ENCODE measurements at places on chromosomes 3 and 15. TPM values are rescaled to one million over a fixed set of nuclear protein-coding genes. Genes with fewer than 3 reads are reported as not detected.

Gene TUSC7
- not detected for total RNA-seq

Gene CCDC13
- 0.29 TPM for total RNA-seq

Gene CNTN4
- total RNA-seq, result not detected

Gene NR2E3
- total RNA-seq, result not detected

Gene TXNRD3
- 5.0 TPM for total RNA-seq

Gene NRROS
- 26.5 TPM for total RNA-seq

Gene AP3B2
- total RNA-seq, result 0.16 TPM

Gene VILL
- total RNA-seq, result 11.7 TPM

Gene UBA7
- total RNA-seq, result 72.3 TPM

Gene FANCD2OS
- total RNA-seq, result not detected

Gene ALPK3
- 0.04 TPM for total RNA-seq

Gene SLC9C1
- total RNA-seq, result not detected

- H3K27ac ChIP-seq, result peak overlapping the region; percentile 95
- H3K4me3 ChIP-seq, result peak overlapping the region; percentile 80
- peak; percentile 18 for DNase-seq
- H3K4me1 ChIP-seq, result peaks cover 27% of the 10 kb centered on the region
Observed at GRCh38 chr3:160754371-160754854, 1.6 kb upstream of the PPM1L start.

- H3K36me3 ChIP-seq, result no peaks in the 10 kb centered on the region
- H3K4me1 ChIP-seq, result peaks cover 3% of the 10 kb centered on the region
- no peak overlapping the region for H3K27ac ChIP-seq
- H3K27me3 ChIP-seq, result peaks cover 15% of the 10 kb centered on the region
- H3K4me3 ChIP-seq, result no peak overlapping the region
Observed at GRCh38 chr15:53197426-53197839, 407.3 kb upstream of the ONECUT1 start.

- DNase-seq, result no peak
- H3K4me1 ChIP-seq, result no peaks in the 10 kb centered on the region
- no peak overlapping the region for H3K27ac ChIP-seq
- peaks cover 3% of the 10 kb centered on the region for H3K36me3 ChIP-seq
- no peaks in the 10 kb centered on the region for H3K27me3 ChIP-seq
- H3K4me3 ChIP-seq, result no peak overlapping the region
Observed at GRCh38 chr15:42593143-42593542, 17.7 kb downstream of the STARD9 start.

GRCh38 chr3:39166932-39167532, 13.6 kb upstream of the CSRNP1 start:
- no peak overlapping the region for H3K27ac ChIP-seq
- H3K4me3 ChIP-seq, result no peak overlapping the region
- H3K27me3 ChIP-seq, result no peaks in the 10 kb centered on the region
- peak; percentile 5 for DNase-seq
- no peaks in the 10 kb centered on the region for H3K36me3 ChIP-seq

DNA sequence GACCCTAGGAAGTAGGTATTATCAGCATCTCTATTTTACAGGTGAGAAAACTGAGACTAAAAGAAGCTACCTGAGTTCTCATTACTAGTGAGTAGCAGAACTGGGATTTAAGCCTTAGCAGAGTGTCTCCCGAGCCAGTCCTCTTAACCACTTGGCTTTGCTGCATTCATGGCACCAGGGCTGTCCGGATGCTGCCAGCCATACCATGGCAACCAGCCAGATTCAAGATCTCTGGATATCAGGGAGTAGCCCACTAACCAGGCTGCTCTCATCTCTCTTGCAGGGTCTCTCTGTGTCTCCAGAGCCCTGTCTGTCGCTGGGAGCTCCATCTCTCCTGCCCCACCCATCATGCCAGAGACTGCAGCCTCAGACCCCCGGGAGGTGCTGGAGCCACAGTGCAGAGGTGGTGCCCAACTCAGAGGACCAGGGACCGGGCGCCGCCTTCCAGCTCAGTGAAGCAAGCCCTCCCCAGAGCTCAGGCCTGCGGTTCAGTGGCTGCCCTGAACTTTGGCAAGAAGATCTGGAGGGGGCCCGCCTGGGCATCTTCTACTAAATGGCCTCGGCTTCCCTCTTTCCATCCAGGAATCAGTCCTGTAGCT, 1.7 kb downstream of the MESP2 start:
- no peaks in the 10 kb centered on the region for H3K36me3 ChIP-seq
- H3K27ac ChIP-seq, result no peak overlapping the region
- DNase-seq, result no peak
- H3K4me1 ChIP-seq, result peaks cover 5% of the 10 kb centered on the region
- H3K4me3 ChIP-seq, result no peak overlapping the region
- H3K27me3 ChIP-seq, result peaks cover 21% of the 10 kb centered on the region

DNA sequence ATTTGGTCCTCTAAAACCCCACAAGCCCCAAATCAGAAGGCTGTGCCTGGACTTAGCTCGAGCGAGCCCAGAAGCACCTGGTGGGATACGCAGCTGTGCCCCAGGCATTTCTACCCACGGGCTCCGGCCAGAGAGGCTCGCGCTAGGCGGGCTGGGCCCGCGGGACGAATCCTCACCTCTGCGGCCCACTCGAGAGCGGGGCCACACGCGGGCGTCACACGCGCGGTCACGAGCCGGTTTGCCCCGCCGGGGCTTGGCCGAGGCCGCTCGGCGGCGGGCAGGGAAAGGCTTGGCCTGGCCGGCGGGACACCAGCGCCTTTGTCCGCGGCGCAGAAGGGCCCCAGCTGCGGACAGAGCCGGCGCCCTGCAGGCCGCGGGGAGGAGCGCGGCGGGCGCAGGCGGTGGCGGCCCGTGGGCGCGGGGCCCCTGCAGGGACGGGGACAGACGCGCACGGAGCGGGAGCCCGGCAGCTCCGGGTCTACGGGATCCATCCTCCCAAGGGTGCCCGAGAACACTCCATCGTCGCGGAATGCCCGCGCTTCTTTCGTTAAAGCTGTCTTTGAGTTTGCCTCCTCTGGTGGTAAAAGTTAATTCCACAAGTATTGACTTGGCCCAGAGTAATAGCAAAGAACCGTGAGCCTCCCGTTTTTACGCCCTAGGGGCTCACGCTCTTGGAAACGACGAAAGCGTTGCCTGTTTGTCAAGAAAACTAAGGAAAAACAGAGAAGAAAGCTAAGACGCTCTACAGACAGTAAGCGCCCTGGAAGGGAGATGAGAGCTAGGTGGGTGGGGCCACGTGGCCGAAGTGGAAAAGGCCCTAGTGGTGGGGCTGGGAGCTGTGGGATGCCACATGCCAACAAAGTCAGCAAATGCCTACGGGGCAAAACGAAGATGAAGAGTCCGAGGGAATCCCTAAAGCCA, 26.4 kb downstream of the TYRO3 start:
- no peaks in the 10 kb centered on the region for H3K36me3 ChIP-seq
- H3K27me3 ChIP-seq, result peaks cover 30% of the 10 kb centered on the region

GRCh38 chr3:144221761-144222160, 250.1 kb downstream of the DIPK2A start:
- H3K4me1 ChIP-seq, result no peaks in the 10 kb centered on the region
- H3K4me3 ChIP-seq, result no peak overlapping the region
- H3K27ac ChIP-seq, result no peak overlapping the region
- H3K36me3 ChIP-seq, result no peaks in the 10 kb centered on the region
- DNase-seq, result no peak

DNA sequence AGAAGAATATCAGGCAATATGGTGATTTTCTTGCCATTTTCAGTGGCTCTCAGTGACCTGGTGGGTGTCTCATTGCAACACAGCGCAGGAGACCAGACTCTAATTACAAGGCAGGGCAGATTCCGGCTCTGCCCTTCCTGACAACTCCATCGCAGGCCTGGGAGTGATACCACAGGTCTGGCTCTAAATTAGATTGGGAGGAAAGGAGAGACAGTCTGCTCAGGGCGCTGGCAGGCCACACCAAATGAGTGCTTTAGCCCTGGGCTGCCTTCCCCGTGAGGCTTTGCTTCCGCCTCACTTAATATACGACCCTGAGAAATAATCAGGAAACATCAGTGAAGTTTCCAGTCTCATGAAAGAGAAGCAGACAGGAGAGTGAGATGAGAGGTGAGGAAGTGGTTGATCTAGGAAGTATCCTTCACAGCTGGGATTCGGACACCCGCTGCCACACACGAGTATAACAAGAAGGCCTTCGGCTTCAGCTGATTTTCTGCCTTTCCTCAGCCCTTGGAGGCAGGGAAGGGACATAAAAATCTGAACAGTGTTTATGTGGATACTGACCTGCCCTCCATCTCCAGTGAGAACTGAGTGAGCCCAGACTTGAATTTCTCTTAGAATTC, 73.7 kb upstream of the PROK2 start:
- no peak for DNase-seq
- no peak overlapping the region for H3K27ac ChIP-seq
- H3K27me3 ChIP-seq, result peaks cover 14% of the 10 kb centered on the region
- no peaks in the 10 kb centered on the region for H3K36me3 ChIP-seq

- no peak overlapping the region for H3K4me3 ChIP-seq
- H3K27me3 ChIP-seq, result peaks cover 19% of the 10 kb centered on the region
- peak; percentile 5 for DNase-seq
- no peak overlapping the region for H3K27ac ChIP-seq
Observed at GRCh38 chr15:91186904-91187656, 87.0 kb downstream of the SV2B start.

DNA sequence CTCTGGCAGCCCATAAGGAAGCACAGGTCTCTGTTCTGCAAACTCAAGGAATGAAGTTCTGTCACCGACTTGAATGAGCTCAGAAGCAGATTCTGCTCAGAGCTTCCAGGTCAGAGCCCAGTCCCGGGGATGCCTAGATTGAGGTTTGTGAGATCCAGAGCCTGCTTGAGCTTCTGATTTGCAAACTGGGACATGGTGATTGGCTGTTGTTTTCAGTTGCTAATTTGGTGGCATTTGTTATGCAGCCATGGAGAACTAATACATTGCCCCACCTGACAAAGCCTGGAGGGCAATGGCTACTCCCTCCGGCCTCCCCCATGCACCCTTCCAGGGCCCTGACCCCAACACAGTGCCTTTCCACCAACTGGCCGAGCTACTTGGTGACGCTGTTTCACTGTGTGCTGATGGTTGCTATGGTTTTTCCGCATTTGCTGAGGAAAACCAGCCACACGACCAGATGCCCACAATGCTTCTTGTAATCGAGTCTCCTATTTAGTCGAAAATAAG, 379.5 kb upstream of the ATP10A start:
- no peaks in the 10 kb centered on the region for H3K36me3 ChIP-seq
- no peaks in the 10 kb centered on the region for H3K4me1 ChIP-seq
- H3K27me3 ChIP-seq, result no peaks in the 10 kb centered on the region
- H3K4me3 ChIP-seq, result no peak overlapping the region

- H3K4me3 ChIP-seq, result no peak overlapping the region
- H3K27ac ChIP-seq, result no peak overlapping the region
Observed at GRCh38 chr3:116966649-116967048, 257.1 kb downstream of the TUSC7 start.

GRCh38 chr3:156769721-156770654, 56.2 kb upstream of the LEKR1 start:
- no peak overlapping the region for H3K4me3 ChIP-seq
- H3K4me1 ChIP-seq, result no peaks in the 10 kb centered on the region
- no peak overlapping the region for H3K27ac ChIP-seq
- no peaks in the 10 kb centered on the region for H3K36me3 ChIP-seq
- peaks cover 1% of the 10 kb centered on the region for H3K27me3 ChIP-seq
- DNase-seq, result no peak

- peaks cover 6% of the 10 kb centered on the region for H3K27me3 ChIP-seq
- H3K4me1 ChIP-seq, result no peaks in the 10 kb centered on the region
- H3K27ac ChIP-seq, result no peak overlapping the region
- H3K36me3 ChIP-seq, result no peaks in the 10 kb centered on the region
Observed at GRCh38 chr3:29771602-29772001, 490.7 kb downstream of the RBMS3 start.

DNA sequence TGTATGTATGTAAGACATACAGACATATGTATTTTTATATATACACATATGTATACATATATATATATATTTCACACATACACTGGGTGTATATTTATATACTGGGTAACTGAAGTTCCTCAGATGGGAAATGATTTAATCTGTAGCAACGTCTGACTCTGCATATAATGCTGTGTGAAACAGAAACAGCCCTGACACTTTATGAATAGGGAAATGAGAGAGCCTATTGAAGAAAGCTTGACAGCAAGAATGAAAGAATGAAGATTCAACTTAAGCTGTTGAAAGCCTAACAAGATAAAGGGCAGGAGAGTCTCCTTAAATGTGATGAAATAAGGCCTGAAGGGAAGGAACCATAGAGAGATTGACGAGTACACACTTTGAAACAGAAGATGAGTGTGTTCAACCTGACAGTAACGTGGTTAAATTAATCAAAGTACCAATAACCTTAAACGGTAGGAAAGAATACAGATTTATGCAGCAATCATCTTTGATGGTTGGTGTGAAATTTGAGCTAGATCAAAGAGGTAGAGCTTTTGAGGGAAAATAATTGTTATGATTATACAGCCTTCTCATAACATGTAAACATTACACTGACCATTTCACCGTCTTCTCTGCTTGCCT, 169.9 kb downstream of the MECOM start:
- H3K4me3 ChIP-seq, result no peak overlapping the region
- no peak for DNase-seq
- no peaks in the 10 kb centered on the region for H3K4me1 ChIP-seq

GRCh38 chr3:109023656-109024254, 70.1 kb upstream of the GUCA1C start:
- H3K4me3 ChIP-seq, result no peak overlapping the region
- H3K27me3 ChIP-seq, result no peaks in the 10 kb centered on the region
- H3K36me3 ChIP-seq, result no peaks in the 10 kb centered on the region
- H3K4me1 ChIP-seq, result no peaks in the 10 kb centered on the region
- DNase-seq, result peak; percentile 61
- H3K27ac ChIP-seq, result no peak overlapping the region

Measured in activated CD8-positive, alpha-beta T cell treated with anti-CD3 and anti-CD28 coated beads for 36 hours (primary cell).